ENCODE measurements at places on chromosomes 4 and X.

DNA sequence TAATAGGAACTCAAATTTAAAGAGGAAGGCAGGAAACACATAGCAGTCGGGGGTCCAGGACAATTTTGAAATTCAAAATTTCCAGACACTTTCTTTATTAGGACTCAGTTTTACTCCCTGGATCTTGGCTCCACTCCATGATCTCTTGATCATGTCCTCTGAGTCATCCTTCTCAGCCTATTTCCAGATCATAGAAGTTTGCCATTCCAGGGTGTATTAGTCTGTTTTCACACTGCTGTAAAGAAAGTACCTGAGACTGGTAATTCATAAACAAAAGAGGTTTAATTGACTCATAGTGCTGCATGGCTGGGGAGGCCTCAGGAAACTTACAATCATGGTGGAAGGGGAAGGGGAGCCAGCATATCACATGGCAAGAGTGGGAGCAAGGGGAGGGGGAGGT lies 564.7 kb upstream of the ACTRT1 start:
- DNase-seq: no peak

- DNase-seq: no peak
These were observed 365.8 kb upstream of the DIPK2B start for GRCh38 chrX:45566456-45566855.

GRCh38 chrX:19040373-19040772 lies 56.5 kb upstream of the PHKA2 start:
- no peak for DNase-seq

- DNase-seq: no peak
These were observed 91.9 kb upstream of the ETNPPL start for GRCh38 chr4:108854786-108855185.

DNA sequence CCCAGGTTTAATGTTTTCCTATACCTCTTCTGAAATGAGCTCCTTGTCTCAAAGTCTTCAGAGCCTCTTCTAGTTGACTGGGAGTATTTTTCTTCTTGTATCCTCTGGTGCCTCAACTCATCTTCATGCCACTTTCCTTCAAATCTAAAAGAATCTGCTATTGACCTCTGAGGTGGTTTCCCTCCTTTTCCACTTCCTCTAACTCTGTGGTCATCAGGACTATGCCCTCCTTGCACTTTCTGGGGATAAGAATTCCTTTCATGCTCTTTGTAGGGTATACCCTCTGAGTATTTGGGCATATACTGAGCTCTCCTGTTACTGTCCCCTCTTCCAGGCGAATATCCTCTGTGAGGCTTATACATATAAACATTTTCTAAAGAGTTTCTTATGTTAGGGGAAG lies 24.8 kb downstream of the BCLAF3 start:
- DNase-seq: no peak

- DNase-seq: no peak
These were observed 155.1 kb downstream of the SHROOM3 start for GRCh38 chr4:76589872-76590797.

- no peak for DNase-seq
These were observed 146.4 kb upstream of the DIAPH2 start for GRCh38 chrX:96538104-96538725.

DNA sequence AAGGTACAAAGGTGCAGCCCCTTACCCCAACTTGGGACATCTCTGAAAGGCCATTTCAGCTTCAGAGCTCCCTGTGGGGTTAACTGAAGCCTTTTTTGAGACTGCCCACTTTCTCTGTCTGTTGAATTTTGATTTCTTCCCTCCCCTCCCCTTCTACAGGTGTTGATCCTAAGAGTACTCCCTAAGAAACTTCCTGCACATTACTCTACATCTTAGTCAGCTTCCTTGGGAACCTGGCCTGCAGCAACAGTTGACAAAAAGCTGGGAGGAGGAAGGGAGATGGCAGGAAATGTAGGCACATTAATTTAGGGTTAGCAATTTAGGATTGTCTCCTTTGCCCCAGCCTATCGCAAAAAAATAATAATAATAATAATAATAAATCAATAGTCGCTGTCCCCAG lies 1.2 kb upstream of the IDS start:
- DNase-seq: no peak

GRCh38 chrX:153799326-153799725 lies 4.9 kb downstream of the SSR4 start:
- DNase-seq: no peak

DNA sequence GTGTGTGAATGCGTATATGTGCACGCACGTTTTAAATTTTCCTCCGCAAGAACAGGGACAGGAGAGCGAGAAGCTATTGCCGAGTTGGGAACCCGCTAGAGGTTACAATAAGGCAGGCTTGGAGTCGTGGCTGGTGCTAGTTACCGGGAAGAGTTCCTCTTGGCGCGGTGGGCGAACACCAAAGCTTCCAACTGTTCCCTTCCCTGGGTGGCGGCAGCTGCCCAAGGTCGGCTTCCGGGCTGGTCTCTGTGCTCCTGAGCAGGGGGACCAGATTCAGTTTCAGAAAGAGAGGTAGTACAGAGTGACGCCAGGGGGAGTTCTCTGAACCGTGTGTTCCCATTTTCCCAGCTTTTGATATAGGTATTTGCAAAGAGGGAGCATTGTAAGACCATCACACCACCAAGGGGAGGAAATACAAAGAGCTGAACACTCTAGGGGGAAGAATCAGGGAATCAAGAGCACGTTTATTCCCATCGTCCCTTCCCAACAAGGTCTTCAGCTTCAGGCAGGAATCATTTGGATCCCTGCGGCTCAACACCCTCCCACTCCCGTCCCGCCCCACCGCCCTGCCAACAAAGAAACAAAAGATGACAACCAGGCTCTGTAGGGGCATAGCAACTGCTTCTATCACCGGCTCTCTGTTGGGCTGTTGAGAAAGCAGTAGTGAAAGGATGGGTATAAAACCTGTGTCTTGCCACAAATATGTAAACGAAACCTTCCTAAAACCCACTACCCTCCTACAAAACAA lies 113.6 kb upstream of the TEX13C start:
- DNase-seq: no peak

DNA sequence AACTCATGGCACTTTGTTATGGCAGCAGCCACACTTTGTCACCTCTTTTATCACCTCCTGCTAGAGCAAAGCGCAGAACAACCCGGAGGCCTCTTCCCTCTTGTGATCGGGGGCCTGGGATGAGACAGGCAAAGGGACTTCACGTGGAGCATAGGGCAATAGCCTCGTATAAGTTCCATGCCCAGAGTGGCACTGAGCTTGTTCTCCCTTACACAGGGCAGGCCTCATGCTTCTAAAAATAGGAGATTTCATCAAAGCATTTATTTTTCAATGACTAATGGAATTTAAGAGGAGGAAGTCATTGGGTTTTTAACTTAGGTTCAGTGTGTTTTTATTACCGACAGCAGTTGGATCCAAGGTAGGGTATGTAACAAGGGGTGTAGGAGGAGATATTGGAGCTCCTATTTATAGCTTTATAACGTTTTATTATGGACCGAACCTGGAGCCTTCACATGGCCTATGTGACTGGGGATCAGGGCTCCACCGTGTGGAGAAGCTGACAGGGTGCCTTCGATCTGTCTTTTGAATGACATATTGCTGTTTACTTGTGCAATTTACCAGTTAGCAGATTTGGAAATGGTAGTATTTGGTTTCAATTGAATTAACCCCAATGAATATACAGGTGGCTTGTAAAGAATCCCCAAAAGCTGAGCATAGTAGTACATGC lies 93.8 kb downstream of the SLC2A9 start:
- no peak for DNase-seq

GRCh38 chr4:95158626-95159025 lies 390.1 kb downstream of the UNC5C start:
- DNase-seq: no peak

GRCh38 chrX:18549643-18550042 lies 122.3 kb downstream of the RS1 start:
- DNase-seq: no peak

DNA sequence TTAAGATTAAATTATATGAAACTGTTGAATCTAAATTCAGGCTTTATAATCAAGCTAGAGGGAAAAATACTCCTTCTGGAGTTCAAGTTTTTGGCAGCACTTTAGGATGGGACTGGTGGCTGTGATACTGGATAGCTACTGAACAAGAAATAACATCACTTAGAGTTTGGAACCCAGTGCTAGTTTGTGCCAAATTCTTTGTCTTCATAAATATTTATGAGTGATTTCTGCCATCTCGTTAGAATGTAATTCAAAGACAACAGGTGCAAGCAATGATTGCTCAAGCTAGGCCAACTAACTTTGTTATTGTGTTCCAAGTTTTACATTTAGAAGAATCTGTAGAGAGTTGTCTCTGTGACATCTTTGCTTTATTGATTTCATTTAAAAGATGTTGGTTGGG lies 417.9 kb downstream of the FAT4 start:
- no peak for DNase-seq

- no peak for DNase-seq
These were observed 2.7 kb downstream of the SMAD1 start for GRCh38 chr4:145484225-145484846.

DNA sequence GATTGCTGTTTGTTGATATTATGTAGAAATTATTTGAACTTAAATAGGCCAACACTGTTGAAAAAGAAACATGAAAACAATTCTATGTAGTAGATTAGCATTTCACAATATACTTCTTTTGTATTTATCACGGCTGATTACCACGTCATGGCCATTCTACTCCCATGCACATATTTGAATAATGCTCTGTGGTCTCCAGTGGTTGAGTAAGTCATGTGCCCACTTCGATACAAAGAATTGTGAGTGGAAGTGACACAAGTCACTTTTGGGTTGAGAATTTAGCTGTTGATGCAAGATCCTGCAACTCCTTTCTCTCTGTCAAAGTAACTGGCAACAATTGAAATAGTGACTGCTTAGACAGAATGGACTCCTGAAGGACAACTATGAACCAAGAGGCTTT lies 6.7 kb upstream of the FSTL5 start:
- no peak for DNase-seq

- DNase-seq: no peak
These were observed 93.6 kb downstream of the GPR143 start for GRCh38 chrX:9671998-9672397.

DNA sequence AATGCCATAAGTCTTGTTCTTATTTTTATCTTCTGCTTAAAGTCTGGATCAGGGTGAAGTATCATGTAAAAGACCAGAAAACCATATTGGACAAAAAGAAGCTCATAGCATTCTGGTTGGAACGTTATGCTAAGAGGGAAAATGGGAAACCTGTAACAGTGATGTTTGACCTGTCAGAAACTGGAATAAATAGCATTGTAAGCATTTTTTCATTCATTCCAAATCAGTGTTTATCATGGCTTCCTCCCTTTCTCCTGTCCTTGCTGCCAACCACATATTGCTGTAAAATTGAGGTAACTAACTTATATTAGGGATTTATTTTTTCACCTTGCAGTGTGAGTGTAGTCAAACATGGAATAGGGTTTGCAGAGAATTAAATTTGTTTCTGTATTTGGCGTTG lies 23.8 kb downstream of the MOSPD2 start:
- DNase-seq: no peak

DNA sequence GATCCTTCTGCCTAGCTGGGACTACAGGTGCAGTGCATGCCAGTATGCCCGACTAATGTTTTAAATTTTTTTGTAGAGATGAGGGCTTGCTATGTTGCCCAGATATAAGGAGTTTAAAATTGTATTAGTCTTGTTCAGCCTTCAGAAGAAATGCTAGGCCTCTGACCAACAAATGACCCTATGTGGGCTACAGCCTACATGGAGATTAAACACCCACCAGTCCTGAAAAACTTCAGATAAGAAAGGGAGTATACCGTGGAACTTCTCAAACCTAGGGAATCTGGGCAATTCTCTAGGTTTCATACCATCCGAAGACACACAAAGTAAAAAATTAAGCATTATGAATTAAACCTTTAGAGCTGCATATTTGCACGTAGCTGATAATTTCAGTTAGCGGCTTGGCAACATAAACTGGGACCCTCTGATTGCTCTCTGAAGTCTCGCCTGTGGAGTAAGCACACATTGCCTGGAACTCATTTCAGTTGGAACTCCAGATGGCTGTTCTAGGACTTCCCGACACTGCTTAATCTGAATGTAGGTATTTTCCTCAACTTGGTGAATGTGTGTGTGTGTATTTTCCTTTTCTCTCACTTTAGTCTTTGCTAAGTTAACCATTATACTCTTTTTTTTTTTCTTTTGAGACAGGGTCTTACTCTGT lies 33.0 kb downstream of the MOB1B start:
- DNase-seq: no peak

- no peak for DNase-seq
These were observed 375.6 kb downstream of the PDGFC start for GRCh38 chr4:156596026-156596425.

DNA sequence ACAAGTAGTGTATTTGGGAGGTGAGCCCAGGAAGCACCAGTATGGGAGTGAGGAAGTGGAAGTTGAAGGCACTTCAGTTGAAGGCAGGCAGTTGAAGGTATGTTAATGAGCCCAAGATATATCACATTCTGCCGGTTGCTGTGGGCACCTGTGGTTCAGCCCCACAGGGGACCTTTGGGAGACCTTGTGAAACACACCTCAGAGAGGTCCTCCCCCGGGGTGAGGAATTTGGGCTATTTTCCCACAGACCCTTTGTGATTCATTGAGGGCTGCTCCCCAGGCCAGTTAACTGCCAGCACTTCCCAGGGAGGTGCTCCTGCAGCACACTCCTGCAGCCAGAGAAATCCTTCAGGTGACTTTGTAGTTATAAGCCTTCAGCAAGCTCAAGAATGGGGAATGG lies 45.9 kb downstream of the PTCHD1 start:
- DNase-seq: no peak

DNA sequence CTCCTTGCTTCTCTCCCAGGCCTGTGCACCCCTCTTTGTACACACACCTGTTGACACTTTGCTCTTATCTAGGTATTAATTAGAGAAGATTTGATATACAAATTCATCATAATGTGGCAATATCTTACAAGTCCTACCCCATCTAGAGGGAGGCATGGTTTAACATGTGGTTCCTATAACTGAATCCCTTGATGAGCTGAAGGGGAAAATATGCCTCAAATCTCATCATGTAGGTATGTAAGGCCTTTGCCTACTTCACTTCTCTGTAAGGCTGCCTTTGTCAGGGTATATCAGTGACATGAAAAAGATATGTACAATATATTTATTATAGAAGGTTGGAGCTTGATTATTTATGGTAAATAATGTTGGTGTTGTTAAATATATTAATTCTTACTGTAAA lies 31.9 kb downstream of the HTR2C start:
- DNase-seq: no peak

DNA sequence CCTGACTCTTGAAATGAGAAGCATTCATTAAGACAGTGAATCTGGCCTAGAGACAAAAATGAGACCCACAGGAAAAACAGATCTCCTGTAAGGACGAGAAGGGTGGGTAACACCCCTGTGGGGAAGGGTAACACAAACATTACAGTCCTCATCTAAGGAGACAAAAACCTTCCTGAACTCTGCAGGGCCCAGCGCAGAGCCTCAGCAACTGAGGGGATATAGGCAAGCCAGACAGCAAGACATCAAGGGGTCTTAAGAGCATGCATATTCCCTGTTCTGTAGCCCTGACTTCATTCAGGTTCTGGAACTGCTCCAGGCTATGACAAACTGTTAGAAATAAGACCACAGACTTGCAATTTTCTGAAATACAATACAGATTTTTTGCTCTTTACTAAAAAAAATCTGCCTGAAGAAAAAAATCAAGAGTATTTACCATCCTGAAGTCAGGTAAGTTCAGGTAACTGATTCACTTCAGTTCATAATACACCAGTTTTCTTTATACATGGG lies 15.5 kb downstream of the COX18 start:
- DNase-seq: no peak

GRCh38 chr4:86688026-86688425 lies 93.9 kb downstream of the PTPN13 start:
- DNase-seq: no peak

GRCh38 chrX:145821291-145821897 lies 3.8 kb downstream of the SLITRK2 start:
- DNase-seq: no peak

- no peak for DNase-seq
These were observed 1614.0 kb upstream of the PCDH10 start for GRCh38 chr4:131534944-131535645.
